ENCODE measurements at places on chromosomes 11 and 22. TPM values are rescaled to one million over a fixed set of nuclear protein-coding genes. Genes with fewer than 3 reads are reported as not detected.

DNA sequence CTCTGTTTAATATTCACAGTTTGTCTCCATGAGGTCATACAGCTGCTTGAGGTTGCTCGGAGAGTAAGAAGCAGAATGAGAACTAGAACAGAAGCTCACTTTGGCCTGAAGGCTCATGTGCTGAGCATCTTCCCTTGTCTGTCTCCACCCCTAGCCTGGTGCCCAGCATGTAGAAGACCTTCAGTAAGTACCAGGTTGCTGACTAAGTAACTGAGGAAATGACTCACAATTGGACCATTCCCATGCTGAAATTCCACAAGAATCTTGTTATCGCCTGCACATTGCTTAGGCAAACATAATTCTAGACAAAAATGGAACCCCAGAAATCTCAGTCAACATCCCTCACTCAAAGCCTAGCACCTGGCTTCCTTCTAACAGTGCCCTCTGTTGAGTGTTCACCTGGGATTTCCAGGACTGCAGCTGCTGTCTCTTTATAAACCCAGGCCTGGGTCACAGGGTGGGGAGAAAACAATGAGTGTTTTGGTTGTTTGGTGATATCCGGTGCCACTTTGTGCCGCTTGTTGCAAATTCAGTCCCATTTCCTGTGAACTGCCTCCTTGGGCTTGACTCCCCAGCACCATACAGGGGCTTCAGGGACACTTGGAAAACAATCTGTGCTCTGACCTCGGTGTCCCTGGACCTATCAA, 406.8 kb downstream of the ETS1 start:
- DNase-seq: no peak

GRCh38 chr11:77842441-77843121, 21.6 kb downstream of the AAMDC start:
- DNase-seq: no peak

DNA sequence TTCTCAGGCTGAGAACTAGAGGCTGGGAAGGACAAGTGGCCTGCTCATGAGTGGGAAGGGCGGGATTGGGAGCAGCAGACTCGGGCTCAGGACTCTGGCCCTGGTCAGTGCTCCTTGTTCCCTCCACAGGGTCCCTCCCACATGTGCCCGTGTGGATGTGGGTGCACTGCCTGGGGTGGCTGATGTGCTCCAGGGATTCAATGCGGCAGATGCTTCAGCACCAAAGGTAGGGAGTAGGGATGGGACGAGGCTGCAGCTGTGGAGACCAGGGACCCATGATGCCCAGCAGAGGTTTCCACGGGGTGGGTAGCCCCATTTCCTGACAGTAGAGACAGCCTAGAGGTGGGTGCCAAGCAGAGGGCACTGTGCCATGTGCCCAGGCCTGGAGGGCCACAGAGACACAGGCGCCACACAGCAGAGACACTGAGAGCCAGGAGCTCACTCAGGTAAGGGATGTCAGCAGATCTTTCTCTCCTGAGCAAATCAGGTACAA, 89.5 kb downstream of the GGTLC2 start:
- DNase-seq: no peak

GRCh38 chr11:118785362-118785761, 5.6 kb downstream of the DDX6 start:
- DNase-seq: no peak

- no peak for DNase-seq
Observed at GRCh38 chr11:115333949-115334348, 170.3 kb downstream of the CADM1 start.

GRCh38 chr11:62708392-62708791, 916 bp downstream of the GNG3 start:
- DNase-seq: no peak

DNA sequence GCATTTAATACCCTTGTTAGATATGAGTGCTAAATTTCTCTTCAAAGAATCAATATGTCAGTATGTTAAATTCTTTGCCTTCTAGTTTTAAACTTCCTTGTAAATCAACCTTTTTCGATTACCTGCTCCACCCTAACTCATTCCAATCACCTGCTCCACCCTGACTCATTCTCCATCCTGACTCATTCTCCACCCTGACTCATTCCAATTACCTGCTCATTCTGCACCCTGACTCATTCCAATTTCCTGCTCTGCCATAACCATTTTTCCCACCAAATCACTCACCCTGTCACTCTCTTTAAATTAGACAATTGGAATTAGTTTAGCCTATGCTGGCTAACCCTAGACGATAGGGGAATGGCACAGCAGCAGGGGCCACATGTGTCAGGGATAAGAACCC, 519.5 kb upstream of the LRRC4C start:
- DNase-seq: no peak

DNA sequence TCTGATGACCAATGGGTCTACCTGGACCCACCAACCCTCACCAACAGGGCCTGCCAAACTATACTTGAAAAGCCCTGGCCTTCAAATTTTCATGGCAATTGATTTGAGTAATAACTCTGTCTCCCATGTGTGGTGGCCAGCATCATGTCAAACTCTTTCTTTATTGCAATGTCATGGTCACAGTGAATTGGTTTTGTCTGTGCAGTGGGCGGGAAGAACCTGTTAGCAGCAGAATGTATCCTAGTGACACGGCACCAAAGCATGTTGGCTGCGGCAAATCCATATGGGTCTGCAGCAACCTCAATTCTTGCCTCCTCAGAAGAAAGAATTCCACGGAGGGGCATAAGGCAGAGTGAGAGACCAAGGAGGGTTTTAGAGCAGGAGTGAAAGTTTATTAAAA, 19.6 kb upstream of the TMEM123 start:
- no peak for DNase-seq

DNA sequence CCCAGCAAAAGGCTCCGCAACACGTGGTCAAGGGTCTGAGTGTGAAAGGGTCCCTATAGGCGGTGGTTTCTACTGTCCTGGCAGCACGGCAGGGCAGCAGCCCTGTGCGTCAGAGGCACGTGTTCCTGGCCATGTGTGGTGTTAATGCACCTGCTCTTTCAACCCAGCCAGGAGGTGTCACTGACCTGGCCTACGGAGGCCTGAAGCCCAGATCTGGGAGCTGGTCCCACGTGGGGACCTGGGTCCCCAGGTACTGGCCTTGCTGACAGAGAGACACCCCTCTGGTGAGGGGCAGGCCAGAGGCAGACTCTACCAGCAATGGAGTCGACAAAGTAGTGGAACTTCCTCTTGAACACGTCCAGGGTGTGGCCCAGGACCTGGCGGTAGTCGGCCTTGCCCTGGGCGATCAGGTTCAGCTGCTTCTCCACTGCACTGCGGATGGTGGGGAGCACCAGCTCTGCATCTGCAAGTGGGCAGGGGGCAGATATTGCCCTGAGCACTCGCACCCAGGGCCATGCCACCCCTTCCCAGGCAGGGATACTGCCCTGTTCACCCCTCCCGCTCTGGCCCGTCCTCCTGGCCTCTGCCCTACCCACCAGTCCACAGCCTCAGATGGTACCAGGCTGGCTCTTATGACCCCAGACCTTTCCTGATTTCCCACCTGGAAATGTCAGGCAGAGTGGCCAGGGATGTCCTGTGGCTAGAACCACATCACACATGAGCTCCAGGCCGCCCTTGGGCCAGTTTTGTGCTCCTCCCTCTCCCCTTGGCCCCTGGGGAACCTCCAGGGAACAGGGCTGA, 6.8 kb upstream of the PPM1F start:
- DNase-seq: no peak

DNA sequence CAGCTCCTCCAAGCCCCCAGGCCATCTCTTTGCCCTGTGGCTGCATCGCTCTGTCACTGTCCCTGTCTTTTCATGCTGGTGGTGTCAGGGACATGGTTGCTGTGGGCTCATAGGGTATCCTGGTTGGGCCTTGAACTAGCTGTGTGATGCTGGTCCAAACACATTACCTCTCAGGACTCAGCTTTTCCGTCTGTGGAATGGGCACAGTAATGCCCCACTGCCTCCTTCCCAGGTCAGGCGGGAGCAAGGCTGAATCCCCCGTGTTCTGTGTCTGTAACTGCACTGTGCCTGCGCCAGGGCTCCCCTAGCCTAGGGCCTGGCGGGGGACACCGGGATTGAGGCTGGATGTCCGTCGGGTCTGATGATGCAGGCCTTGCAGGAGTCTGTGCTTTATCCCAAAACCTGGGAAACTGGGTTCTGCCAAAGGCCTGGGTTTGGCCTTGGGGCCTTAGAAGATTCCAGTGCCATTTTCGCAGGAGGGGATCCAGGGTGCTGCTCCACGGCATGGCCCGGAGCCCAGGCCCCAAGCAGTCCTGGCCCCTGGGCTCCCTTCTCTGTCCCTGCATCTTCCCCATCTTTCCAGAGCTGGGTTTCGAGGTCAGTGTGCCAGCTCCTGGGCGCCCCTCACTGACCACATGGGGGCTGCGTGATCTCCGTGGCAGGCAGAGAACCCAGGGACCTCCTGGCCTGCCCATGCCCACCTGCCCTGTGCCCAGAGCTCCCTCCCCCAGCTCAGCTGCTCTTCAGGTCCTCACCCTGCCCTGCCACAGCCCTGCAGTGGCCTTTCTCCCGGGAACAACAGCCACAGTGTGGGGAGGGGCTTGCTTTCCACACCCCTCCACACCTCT, 32.7 kb upstream of the CELSR1 start:
- DNase-seq: no peak

DNA sequence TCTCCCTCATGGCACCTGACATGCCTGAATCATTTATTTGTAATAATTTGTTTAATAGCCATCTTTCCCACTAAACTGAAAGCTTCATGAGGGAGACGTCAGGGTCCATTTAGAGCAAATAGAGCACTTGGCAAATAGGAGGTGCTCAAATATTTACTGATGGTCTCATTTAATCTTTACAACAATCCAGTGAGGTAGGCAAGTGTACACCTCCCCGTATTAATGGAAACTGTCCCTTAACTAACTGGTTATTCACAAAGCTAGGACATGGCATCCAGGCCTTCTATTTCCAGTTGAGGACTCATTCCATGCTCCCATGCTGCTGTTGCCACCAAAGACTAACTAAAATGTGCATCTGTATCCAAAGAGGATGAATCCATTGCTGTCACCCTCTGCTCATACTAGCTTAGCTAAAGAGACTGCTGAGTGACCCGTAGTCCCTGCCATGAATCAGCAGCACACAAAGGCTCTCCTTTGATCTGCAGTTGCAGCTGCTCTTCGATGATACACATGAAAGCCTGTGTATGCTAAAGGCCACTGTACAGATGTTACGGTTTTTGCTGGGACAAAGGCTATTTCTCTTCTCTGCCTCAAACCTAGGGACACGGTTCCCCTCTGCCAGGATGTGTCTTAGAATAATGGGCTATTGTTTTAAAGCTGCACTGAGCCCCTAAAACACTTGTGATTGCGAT, 82.6 kb downstream of the RAB30 start:
- DNase-seq: no peak

The CRACR2B gene
- total RNA-seq: 35.3 TPM

The CRYBA4 gene
- total RNA-seq: not detected

The OR52N4 gene
- not detected for total RNA-seq

The ACCSL gene
- total RNA-seq: not detected

The NAV2 gene
- total RNA-seq: 21.4 TPM

Measured in Calu3 (cell line).